ENCODE measurements at places on chromosomes 2 and 18.

- peak; percentile 31 for DNase-seq
Observed at GRCh38 chr2:44537264-44537663, 175.5 kb downstream of the CAMKMT start.

GRCh38 chr2:219519526-219519916 lies 5.2 kb downstream of the ASIC4 start:
- DNase-seq: no peak

DNA sequence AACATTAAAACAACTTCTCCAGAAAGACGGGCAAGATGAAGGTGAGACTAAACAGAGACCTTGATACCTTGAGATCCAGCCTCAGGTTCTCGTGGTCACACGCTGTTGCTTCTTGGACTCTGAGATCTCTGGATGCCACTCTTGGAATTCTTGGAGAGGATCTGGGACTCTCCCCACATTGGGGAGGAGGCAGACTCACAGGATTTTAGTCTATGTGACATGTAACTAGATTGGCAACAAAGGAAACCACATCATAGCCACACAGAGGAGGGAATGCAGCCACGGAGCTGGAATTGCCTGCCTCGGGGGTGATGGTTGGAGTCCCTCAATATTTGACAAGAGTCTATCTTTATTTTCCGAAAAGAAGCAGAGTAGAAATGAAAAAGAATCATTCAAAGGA lies 78.8 kb upstream of the IGFBP5 start:
- DNase-seq: no peak

DNA sequence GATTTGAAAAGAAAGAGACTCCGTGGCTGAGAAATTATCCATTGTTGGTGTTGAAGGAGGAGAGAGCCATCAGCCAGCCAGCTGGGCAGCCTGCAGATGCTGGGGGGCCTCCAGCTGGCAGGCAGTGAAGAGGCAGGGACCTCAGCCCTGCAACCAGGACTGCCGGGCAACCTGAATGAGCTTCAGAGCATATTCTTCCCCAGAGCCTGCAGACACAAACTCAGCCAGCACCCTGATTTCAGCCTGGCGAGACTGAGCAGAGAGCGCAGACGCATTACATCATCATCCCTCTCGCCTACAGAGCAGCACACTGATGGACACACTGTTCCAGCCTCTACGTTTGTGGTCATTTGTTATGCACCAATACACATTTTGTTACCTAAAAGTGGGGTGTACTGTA lies 150.7 kb upstream of the RAB6C start:
- DNase-seq: no peak

DNA sequence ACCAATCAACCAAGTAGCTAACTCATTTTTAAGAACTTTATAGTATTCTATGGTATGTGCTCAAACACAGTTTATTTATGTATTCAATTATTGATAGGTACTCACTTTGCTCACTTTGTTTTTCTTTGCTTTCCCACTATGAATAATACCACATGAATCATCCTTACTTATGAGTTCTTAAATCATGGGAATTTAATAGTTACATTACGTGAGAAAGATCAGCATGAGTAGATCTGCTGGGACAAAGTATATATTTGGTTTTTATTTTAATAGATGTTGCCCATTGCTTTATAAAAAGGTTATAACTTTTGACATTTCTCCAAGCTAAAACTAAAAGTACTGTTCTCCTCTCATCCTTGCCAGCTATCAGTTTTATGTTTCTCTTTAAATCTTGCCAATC lies 390.7 kb downstream of the LRATD1 start:
- DNase-seq: no peak

GRCh38 chr2:179818546-179818945 lies 42.9 kb downstream of the ZNF385B start:
- DNase-seq: peak; percentile 14

GRCh38 chr2:84919885-84920580 lies 14.6 kb downstream of the TMSB10 start:
- peak; percentile 56 for DNase-seq

GRCh38 chr2:193502363-193503035 lies 1307.8 kb upstream of the TMEFF2 start:
- no peak for DNase-seq

DNA sequence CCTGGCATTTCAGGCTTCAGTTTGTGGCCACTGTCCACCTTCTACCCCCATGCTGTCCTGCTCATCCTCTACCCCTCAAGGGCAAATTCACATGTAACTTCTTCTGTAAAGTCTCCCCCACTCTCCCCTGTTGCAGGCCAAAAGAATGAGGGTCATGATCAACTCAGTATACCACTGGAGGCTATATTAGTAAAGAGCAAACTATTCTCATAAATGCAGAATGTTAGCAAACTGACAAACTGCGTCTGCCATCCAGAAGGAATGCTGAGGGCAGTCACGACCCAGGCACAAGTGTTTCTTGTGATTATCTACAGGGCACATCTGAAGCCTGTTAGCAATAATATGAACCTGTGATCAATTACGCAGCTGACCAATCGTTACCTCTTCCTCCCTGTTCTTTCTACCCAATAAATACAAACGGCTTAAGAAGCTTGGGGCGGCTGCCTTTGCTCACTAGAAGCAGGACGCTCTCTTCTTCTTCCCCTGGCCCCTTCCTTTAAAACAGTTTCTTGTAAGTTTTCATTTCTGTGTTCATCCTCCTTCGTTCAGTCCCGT lies 58.3 kb downstream of the SEPTIN10 start:
- no peak for DNase-seq

GRCh38 chr2:71780162-71780561 lies 326.8 kb downstream of the DYSF start:
- DNase-seq: no peak

- DNase-seq: no peak
Observed at GRCh38 chr2:126979039-126980003, 80.6 kb downstream of the TEX51 start.

DNA sequence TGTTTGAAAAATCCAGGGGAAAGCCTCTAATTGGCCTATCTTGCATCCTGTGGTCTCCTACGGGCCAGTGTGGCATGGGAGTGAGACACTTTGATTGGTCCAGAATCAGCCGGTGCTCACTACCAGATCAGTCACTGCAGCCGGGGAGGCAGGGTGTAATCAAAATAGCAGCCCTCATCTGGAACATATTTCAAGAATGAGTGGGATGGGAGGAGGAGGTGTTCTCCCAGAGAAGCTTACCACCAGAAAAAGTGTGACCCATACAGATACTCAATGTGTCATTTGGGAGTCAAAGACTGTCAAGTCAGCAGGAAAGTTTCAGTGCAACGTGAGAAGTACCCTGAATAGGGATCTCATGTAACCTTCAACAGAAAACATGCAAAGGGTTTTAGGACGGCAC lies 393.9 kb upstream of the SLC14A2 start:
- no peak for DNase-seq

- DNase-seq: peak; percentile 83
Observed at GRCh38 chr2:109238580-109238979, 109.6 kb downstream of the SH3RF3 start.

DNA sequence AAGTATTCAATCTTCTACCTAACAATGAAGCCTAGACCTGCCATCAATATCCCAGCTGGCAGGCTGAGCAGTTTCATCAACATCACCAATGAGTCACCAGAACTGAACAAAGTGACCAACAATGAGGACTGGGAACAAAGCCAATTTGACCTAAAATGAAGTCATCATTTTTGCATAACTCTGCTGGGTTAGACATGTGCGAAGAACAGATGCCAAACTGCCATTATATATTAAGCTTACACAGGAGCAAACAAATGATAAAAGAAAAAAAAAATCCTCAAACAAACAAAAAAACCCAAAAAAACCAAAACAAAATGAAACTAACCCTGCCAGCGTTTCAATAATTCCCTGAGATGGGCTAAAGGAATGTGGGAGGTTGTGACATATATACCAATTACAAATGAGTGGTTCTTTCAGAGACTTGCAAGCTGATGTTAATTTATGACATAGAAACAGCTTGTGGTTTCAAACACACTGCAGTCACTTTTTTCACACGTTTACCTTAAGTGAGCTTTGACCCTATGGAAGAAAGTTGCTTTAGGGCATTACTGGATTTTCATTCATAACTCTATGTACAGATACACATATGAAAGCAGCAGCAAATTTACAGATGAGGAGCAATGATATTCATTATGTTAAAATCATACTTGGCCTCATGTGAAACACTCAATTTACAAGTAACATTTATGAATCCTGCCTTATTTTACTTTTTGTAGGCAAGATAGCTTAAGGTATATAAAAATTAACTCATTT lies 56.9 kb upstream of the CCDC141 start:
- DNase-seq: peak; percentile 91

DNA sequence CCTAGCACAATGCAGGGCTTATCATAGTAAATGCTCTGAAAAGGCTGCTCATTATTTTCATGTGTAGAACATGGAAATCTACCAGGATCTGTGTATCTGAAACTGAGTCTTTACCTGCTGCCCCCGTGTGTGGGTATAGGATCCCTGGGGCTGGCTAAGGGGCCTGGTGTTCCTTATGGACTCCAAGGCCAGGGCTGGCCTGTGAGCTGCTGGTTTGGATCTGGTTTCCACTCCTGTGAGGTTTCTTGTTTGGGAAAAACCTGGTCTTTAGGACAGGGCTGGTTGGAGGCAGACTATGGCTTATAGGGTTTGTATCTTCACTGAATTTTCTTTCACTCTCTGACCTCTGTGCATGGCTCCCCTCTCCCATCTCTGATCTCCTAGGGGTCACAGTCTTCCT lies 80.8 kb downstream of the DYSF start:
- DNase-seq: no peak

DNA sequence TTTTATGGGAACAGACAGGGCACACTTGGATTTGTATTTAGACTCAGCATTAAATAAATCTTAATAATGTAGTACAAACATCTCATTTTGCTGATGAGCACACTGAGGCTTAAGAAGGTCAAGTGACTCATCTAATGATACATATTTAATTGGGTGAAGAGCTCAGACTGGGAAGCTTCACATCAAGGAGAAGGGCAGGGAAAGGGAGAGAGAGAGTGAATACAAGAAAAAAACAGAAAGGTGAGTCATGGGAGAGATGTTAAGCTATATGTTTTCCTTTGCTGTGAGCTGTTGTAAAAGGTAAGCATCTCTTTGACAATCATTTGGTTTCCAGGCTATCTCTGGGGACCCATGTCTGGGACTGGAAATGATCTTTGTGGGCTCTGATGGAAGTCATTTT lies 277.8 kb downstream of the SETBP1 start:
- DNase-seq: no peak

GRCh38 chr2:173773076-173773475 lies 192.1 kb downstream of the SP3 start:
- no peak for DNase-seq

Measured in PC-9 (cell line).